ENCODE measurements at places on chromosomes 11 and 22. TPM values are rescaled to one million over a fixed set of nuclear protein-coding genes. Genes with fewer than 3 reads are reported as not detected.

GRCh38 chr11:28708075-28708474, 599.9 kb downstream of the METTL15 start:
- no peaks in the 10 kb centered on the region for H3K27me3 ChIP-seq
- no peak overlapping the region for H3K4me3 ChIP-seq
- H3K36me3 ChIP-seq = no peaks in the 10 kb centered on the region
- H3K4me1 ChIP-seq = no peaks in the 10 kb centered on the region
- H3K27ac ChIP-seq = no peak overlapping the region

DNA sequence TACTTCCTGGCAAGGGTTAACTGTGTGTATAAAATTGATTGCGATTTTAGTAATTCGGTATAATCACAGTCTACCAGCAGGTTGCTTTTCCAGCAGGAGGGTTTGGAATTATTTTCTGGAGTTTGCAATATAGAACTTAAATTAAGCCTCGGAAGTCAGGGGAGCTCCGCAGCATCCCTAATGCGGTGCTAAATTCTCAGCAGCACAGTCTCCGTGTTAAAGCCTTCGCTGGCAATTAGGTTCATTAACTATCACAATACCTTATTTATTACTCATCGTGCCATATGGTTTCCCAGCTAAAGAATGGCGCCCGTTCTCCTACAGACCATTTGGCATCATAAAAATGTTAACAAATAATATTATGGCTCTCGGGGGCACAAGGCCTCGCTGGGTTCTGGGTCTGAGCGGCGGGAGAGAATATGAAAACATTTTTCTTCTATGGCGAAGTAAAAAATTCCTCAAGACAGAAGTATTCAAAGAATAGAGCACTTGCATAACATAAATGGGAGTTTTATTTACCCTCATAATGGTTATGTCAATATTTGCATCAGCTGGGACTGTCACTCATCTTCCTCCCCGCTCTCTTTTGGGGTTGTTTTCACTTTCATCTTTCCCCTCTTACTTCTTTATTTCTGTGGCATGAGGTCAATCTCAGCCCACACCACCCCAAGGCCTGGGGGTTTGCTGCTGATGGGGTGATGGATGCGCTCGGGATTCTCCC, 28.1 kb upstream of the ZBTB16 start:
- no peaks in the 10 kb centered on the region for H3K36me3 ChIP-seq
- H3K4me1 ChIP-seq = no peaks in the 10 kb centered on the region
- no peak for DNase-seq
- no peak overlapping the region for H3K27ac ChIP-seq
- no peak overlapping the region for H3K4me3 ChIP-seq

GRCh38 chr11:72712168-72712751, 38.0 kb upstream of the PDE2A start:
- H3K27ac ChIP-seq = peak overlapping the region; percentile 47
- DNase-seq = peak; percentile 69
- H3K4me3 ChIP-seq = no peak overlapping the region
- H3K27me3 ChIP-seq = no peaks in the 10 kb centered on the region

DNA sequence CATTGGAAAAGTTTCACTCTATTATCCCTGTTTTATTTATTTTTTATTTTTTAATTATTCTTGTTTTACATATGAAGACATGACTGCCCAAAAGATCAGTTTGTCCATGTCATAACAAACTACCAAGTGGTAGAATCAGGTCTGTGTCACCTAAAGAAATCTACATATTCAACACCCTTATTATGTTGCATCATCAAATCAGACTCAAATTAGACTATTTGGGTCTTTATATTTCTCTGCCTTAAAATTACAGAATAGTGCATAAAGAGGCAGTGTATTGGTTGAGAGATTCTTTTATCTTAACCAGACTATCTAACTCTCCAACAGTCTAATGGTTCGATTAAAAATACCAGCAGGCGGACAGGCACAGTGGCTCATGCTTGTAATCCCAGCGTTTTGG, 18.5 kb upstream of the ATP5MG start:
- no peak overlapping the region for H3K4me3 ChIP-seq
- no peaks in the 10 kb centered on the region for H3K36me3 ChIP-seq
- no peaks in the 10 kb centered on the region for H3K27me3 ChIP-seq
- no peak overlapping the region for H3K27ac ChIP-seq
- no peaks in the 10 kb centered on the region for H3K4me1 ChIP-seq

GRCh38 chr11:133467686-133468085, 64.6 kb downstream of the OPCML start:
- H3K27ac ChIP-seq = no peak overlapping the region
- no peaks in the 10 kb centered on the region for H3K27me3 ChIP-seq
- DNase-seq = no peak
- no peak overlapping the region for H3K4me3 ChIP-seq
- H3K4me1 ChIP-seq = no peaks in the 10 kb centered on the region

GRCh38 chr11:84963240-84963639, 663.9 kb downstream of the DLG2 start:
- no peak for DNase-seq
- no peak overlapping the region for H3K27ac ChIP-seq
- no peaks in the 10 kb centered on the region for H3K36me3 ChIP-seq
- H3K4me3 ChIP-seq = no peak overlapping the region
- no peaks in the 10 kb centered on the region for H3K27me3 ChIP-seq
- H3K4me1 ChIP-seq = no peaks in the 10 kb centered on the region

DNA sequence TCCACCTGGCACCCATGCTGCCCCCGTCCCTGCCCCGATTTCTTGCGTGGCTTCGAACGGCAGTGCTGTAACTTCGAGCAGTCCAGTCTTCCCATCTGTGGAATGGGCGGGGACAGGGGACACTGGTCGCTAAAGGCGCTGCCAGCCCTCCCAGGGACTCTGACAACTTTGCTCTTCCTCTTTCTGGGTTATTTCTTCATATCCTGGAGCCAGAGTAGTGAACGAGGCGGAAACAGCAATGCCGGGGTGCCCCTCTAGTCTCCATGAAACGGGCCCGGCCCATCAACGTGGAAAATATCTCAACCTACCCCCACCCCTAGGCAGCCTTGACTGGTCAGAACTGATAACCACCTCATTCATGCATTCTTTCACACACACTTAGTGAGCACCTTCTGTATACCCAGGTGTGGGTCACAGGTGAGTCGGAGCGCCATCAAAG, 42.8 kb downstream of the TRIOBP start:
- H3K36me3 ChIP-seq = no peaks in the 10 kb centered on the region
- peaks cover 12% of the 10 kb centered on the region for H3K4me1 ChIP-seq
- H3K4me3 ChIP-seq = no peak overlapping the region
- no peak for DNase-seq

GRCh38 chr11:95296165-95296564, 65.2 kb upstream of the SESN3 start:
- peak; percentile 45 for DNase-seq
- H3K4me1 ChIP-seq = peaks cover 8% of the 10 kb centered on the region
- no peaks in the 10 kb centered on the region for H3K27me3 ChIP-seq

- H3K27ac ChIP-seq = no peak overlapping the region
- no peaks in the 10 kb centered on the region for H3K36me3 ChIP-seq
- no peaks in the 10 kb centered on the region for H3K27me3 ChIP-seq
- no peaks in the 10 kb centered on the region for H3K4me1 ChIP-seq
- DNase-seq = no peak
- no peak overlapping the region for H3K4me3 ChIP-seq
These were observed 42.5 kb downstream of the CLPB start for GRCh38 chr11:72391638-72392423.

DNA sequence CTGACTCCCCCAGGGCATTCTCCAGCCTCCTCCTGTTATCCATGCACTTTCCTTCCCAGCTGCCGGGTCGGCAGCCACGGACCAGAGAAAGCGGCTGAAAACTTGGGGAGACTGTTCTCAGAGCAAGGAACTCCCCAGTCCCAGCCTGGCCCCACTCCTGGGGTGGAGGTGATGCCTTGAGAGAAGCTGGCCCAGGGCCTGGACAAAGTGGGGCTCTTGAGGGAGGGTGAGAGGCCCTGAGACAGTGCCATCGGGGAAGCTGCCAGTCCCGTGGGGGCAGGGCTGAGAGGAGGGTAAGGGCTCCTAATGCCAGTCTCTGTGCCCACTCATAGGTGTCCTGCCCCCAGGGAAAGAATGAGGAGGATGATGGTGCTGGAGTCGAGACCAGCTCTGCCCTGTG, 53.8 kb downstream of the FLRT1 start:
- no peaks in the 10 kb centered on the region for H3K36me3 ChIP-seq
- DNase-seq = no peak
- peaks cover 17% of the 10 kb centered on the region for H3K4me1 ChIP-seq
- H3K27ac ChIP-seq = no peak overlapping the region
- H3K27me3 ChIP-seq = no peaks in the 10 kb centered on the region

DNA sequence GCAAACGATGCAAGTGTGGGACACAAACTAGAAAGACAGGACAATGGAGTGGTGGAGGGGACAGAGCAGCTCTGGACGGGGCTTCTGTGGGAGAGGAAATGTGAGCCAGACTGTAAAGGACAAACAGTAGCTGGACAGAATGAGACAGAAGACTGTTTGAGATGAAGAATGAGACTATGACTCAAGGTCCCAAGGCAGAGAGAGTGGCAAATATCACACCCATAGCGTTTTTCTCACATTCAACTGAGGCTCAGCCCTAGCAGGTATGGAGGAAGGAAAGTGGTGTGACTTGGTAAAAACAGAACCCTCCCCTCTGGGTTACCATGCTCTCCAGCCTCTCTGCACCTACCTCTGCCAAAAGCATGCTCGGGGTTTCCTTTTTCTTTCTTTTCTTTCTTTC, 96.5 kb downstream of the RPL27A start:
- no peaks in the 10 kb centered on the region for H3K27me3 ChIP-seq
- no peak for DNase-seq
- peaks cover 45% of the 10 kb centered on the region for H3K4me1 ChIP-seq
- no peaks in the 10 kb centered on the region for H3K36me3 ChIP-seq

DNA sequence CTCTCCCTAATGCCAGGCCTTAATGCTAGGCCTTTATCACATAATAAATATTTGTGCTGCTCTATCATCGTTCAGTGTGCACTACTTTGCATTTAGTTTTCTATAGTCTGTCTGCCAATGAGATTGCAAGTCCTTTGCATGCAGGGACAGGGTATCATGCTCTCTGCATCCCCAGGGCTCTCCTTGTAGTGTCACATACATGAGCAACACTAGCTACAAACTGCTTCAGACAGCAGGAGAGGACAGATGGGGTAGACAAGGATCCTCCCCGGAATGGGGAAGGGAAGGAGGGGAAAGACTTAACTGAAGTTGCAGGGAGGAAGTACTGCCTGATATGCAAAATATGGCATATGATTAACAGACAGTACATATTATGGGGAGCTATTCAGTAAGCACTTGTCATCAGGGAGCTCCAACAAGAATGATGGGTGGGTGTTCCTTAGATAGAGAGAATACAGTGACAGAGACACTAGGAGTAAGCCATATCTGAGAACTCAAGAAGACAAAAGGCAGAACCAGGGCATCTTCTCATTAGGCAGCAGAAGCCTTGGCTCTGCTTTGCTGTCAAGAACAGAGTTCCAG, 42.8 kb downstream of the ZNF202 start:
- peaks cover 8% of the 10 kb centered on the region for H3K27me3 ChIP-seq
- no peaks in the 10 kb centered on the region for H3K4me1 ChIP-seq
- H3K27ac ChIP-seq = no peak overlapping the region
- H3K4me3 ChIP-seq = no peak overlapping the region
- no peak for DNase-seq
- H3K36me3 ChIP-seq = no peaks in the 10 kb centered on the region

DNA sequence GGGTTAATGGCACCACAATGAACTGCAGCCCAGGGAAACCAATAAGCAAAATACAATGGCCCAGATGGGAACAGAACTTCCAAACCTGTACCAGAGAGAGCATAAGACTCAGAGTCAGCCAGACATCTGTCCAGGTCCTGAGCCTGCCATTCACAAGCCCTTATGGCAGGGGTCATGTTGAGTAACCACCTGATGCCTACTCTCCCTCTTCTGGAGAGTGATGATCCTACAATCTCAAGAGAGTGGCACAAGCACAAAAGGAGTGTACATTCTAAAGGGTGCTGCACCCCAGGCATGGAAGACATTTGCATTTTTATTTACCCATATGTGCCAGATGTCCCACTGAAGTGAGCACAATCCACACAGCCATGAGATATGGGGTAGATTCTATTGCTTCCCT, 10.6 kb downstream of the TENM4 start:
- no peak for DNase-seq
- no peak overlapping the region for H3K27ac ChIP-seq
- no peak overlapping the region for H3K4me3 ChIP-seq

DNA sequence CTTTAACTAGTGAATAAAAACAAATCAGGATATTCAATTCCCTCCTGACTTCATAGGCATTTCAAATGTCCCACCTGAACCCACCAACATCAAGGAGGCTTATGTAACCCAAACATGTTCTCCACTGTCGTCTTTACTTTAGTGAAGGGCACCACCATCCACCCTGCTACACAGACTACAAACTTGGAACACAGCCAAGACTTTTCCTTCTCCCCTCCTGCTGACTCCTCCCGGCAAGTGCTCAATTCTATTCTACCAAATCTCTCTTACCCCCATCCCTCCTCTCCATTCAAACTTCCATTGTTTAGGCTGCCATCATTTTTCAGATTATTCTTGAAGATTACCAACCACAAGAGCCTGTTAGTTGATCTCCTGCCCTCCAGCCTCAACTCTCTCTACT, 24.3 kb downstream of the SAAL1 start:
- no peaks in the 10 kb centered on the region for H3K4me1 ChIP-seq
- no peak overlapping the region for H3K4me3 ChIP-seq
- H3K27me3 ChIP-seq = no peaks in the 10 kb centered on the region
- no peak for DNase-seq
- H3K27ac ChIP-seq = no peak overlapping the region
- no peaks in the 10 kb centered on the region for H3K36me3 ChIP-seq

GRCh38 chr11:94849839-94850238, 81.7 kb downstream of the AMOTL1 start:
- H3K36me3 ChIP-seq = no peaks in the 10 kb centered on the region
- no peak overlapping the region for H3K4me3 ChIP-seq
- H3K27ac ChIP-seq = no peak overlapping the region
- DNase-seq = no peak

DNA sequence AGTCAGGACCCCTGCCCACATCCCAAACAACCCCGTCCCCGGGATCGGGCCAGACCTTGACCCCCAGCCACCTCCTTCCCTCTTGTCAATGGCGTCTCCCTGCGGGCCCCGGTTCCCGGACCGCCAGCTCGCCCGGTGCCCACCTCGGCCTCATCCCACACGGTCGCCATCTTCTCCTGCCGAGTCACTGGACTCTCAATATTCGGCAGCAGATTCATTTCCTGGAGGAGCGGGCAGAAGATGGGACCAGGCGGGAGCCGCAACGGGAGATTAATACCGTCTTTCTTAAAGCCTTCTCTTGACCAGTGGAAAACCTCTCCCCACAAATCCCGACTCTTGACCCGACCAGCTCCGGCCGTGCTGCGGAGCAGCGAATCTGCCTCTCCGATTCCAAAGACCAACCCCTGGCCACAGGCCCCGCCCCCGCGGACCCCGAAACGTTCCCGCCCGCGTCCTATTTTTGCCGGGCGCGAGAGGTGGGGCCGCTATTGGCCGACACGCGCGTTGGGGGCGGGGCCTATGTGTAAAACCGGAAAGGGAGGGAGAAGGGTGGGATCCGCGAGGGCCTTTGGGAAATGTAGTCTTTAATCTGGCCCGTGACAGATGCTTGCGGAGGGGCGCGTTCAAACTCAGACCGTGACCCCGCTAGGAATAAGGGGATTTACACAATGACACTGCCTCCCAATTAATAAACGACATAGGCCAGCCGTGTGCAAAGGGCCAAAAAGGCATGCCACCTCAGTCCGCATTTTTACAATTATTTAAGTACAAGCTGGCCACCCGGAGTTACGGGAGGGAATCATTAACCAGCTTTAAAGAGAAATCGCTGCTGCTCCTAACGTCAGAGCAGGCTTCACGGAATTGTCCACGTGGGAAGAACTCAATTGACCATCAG, at the start of gene PSMC3:
TSS of gene PSMC3 (minus strand) at position 378 of the 895 bp plus-strand sequence. CDS start at position 218, 160 bp downstream.
- peak within 1 kb of the TSS; percentile 96 for H3K4me3 ChIP-seq
- no peaks in the 10 kb centered on the region for H3K36me3 ChIP-seq
- H3K27ac ChIP-seq = peak within 1 kb of the TSS; percentile 87

HBD gene
- total RNA-seq = not detected

SCARF2 gene
- total RNA-seq = 45.3 TPM

C1QTNF4 gene
- total RNA-seq = 3.0 TPM

MS4A2 gene
- 0.11 TPM for total RNA-seq

MS4A3 gene
- total RNA-seq = not detected

Measured in adrenal gland (tissue), 19 donors.